ENCODE measurements at places on chromosomes 3 and 15. TPM values are rescaled to one million over a fixed set of nuclear protein-coding genes. Genes with fewer than 3 reads are reported as not detected.

Gene SLC9A9
- not detected for total RNA-seq

Gene KCNAB1
- not detected for total RNA-seq

Gene NOX5
- total RNA-seq: not detected

DNA sequence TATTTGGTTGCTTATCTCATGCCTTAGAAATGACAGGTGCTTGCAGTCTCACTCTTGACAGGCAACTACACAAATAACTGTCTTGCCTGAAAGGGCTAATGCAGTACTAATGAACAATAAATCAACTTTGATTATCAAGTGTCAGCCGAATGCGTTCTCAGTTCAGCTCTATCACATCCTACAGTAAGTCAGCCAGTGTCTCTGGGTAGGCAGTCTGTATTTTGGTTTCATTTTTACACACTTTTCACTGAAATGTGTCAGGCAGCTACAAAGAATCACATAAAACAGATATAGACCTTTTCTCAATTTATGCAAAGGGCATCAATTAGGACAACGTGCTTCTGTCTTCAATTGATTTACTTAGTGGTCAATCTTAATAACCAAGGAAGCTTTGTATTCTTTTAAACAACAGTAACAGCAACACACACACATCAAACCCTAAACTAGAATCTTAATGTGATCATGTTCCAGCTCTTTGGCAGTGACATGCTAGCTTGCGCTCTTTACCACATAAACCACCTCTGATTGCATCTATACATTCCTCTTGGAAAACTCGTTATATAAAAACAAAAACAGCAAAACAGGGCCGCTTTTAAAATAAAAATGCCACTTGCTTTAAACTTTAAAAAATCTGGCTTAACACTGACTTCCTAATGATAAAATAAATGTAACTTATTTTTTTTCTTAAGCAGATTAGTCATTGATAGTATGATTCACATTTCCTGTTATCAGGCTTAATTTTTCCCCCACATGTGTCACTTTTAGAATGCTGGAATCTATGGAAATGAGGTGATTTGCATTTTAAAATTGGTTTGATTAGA is 520.4 kb downstream of the FOXP1 start:
- DNase-seq: no peak

DNA sequence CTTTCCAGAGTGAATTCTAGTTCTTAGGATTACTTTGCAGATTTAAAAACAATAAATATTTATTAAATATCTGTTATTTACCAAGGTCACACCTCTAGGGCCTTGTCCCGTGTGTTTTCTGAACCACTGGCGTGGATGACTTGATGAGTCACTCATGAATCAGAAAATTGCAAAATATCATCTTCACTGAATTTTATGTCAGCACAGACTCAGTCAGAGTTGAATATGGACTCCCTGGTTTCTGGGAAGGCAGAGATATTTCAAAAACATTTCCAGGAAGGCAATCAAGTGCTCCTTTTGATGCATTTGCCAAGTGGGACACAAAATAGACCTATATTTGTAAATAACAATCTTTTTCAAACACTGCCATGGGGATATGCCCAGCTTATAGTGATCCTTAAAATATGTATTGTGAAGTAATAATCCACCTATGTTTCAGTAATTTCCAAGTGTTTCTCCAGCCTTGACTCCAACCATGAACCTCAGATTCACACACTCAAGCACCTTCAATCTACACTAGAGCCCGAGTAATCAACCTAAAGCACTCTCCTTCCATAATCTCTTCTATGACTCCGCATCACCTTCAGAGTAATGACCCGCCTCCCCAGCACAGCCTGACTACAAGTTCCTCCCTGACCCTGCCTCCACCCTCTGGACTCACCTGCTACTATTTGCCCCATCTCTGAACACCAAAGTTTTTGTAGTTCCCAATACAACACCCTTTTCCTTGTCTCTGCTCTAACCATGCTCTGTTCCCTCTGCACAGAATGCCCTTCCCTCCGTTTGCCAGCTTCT is 24.3 kb downstream of the DPH3 start:
- DNase-seq: no peak

GRCh38 chr3:142778541-142778940 is 54.7 kb downstream of the TRPC1 start:
- DNase-seq: no peak

DNA sequence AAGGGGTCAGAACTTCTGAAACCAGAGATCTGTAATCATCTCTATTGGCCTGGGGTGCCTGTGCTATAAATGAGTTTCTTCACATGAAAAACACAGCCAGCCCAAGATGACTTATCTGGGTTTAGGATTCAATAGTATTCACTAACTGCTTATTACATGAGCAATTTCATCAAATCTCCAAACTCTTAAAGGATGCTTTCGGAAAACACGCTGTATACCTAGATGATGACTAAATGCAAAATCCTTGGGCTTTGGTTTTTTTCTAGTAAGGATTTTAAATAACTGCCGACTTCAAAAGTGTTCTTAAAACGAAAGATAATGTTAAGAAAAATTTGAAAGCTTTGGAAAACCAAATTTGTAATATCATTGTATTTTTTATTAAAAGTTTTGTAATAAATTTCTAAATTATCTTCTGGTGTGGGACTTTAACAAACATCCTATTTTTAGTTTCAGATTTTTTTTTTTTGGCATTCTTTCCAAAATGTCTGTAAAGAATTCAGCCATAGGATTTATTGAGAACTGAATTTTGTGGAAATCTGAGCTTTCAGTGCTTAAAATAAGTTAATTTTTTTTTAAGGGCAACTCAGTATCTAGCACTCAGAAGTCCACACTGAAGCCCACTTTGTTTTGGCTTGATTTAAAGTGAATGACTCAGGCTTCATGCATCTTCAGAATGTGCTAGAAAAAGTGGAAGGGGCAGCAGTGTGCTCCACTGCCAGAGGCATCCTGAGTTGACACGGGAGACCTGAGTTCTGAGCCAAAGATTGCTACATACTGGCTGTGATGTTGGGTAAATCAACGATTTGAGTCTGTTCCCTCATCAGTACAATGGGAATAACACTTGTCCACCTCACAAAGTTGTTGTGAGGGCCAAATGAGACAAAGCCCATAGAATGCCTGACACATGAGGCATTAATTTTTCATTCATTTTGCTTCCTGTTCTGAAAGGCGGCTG is 18.7 kb downstream of the TMEM43 start:
- peak; percentile 70 for DNase-seq

GRCh38 chr3:55327131-55327920 is 159.8 kb downstream of the WNT5A start:
- DNase-seq: no peak

GRCh38 chr3:85037203-85037602 is 78.4 kb downstream of the CADM2 start:
- peak; percentile 8 for DNase-seq

- DNase-seq: no peak
Observed at GRCh38 chr3:47578119-47578632, 489 bp downstream of the CSPG5 start.

GRCh38 chr15:75089456-75090387 is 66.3 kb downstream of the PPCDC start:
- no peak for DNase-seq

GRCh38 chr15:28873585-28874190 is 12.1 kb upstream of the APBA2 start:
- DNase-seq: no peak

DNA sequence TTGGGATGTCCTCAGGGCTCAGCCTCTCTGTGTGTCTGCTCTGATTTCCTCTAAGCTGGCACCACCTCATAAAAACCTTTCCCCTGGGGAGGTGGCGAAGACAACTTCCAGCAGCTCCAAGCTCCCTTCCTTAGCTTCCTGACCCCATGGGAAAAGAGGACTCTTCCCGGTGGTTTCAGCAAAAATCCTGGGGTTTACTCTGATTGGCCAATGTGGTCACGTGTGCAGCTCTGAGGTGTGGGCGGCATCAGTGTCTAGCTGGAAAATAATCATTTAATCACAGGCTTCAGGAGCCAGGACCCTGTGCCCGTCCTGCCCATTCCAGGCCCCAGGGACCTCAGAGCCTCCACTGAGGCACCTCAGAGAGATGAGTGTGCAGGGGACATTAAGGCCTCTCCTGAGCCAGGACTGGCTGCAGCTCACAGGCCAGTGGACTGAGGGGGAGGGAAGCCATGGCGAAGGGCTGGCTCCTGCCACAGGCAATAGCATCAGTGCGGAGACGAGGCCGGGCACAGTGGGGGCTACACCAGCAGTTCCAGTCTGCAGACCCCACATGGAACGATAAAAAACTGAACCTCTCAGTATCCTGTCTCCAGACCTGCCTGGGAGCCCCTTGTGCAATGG is 104.1 kb downstream of the TPRA1 start:
- no peak for DNase-seq

DNA sequence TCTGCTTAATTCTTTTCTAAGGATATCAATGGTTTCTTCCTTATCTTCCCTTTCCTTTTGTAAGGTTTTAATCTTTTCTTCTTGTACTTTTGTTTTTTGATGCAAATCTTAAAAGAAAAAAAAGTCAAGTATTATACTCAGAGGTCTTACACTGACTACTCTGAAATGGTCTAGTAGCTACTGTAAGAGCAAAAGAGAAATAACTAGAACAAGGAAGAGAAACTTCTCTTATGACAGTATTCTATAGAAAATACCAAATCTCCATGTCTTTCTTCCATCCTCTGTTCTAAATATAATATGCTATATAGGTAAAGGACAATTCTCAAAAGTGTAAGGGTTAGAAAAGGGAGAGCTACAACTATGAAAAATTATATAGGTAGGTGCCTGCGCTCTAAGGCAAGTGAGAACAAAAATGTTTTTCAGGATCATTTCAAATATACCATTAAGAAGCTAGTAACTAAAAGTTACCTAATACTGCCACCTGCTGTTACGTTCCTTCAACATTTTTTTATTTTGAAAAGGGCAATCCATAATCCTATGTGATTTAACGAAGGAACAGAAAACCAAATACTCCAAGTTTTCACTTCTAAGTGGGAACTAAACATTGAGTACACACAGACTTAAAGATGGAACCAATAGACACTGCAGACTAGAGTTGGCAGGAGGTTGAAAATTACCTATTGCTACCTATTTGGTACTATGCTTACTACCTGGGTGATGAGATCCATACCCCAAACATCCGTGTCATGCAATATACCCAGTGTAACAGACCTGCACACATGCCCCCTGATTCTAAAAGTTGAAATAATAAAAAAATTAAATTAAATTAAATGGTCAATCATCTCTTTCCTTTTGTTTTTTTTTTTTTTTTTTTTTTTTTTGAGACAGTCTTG is 36.7 kb downstream of the CIP2A start:
- peak; percentile 35 for DNase-seq

- DNase-seq: no peak
Observed at GRCh38 chr3:37622999-37623883, 238.4 kb upstream of the CTDSPL start.

DNA sequence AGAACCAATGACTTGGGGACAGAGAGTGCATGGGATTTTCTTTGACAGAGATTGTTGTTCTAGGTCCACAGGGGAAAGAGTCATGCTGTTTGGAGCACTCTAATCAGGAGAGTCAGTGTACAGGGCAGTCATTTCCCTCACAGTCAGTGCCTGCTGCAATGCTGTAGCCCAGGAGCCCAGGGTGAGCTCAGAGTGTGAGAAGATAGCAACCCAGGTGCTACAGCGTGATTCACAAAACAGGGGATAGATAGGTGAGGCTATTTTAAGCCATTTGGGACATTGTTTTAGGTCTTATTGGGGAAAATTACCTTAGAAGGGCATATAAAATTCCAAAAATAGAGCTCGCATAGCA is 37.3 kb downstream of the LNP1 start:
- DNase-seq: no peak

- no peak for DNase-seq
Observed at GRCh38 chr3:102156426-102156825, 278.4 kb upstream of the ZPLD1 start.

DNA sequence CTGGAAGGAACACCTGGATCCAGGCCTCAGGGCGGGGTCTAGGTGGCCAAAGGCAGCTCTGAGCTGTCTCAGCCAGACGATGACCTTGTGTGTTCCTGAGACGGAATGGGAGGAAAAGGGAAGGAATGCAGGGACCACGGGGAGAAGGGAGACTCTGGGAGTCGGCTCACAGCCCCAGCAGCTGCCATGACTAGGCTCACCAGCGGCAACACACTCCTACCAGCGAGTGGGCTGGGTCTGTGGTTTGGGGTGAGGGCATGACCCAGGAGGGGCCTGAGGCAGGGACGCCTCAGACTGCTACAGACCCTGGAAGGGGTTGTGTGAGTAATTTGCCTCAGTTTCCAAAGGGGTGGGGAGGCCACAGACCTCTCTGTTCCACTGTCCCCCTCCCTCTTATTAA is 19.8 kb downstream of the IQSEC1 start:
- no peak for DNase-seq

DNA sequence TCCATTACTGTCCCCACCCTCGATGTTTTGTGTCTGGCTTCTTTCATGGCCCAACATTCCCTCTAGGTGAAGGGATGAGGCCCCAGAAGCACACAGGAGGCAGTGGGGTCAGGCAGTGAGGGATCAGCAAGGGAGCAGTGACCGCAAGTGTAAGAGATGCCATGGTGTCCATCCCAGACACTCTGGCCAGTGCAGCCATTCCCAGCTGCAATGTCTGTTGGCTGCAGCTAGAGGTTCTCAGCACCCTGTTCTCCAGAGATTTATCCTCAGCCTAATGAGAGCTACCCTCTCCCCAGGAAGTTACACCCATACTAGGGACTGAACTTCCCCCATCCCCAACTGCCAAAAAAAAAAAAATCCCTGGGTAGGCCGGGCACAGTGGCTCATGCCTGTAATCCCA is 40.2 kb downstream of the TRANK1 start:
- peak; percentile 19 for DNase-seq

DNA sequence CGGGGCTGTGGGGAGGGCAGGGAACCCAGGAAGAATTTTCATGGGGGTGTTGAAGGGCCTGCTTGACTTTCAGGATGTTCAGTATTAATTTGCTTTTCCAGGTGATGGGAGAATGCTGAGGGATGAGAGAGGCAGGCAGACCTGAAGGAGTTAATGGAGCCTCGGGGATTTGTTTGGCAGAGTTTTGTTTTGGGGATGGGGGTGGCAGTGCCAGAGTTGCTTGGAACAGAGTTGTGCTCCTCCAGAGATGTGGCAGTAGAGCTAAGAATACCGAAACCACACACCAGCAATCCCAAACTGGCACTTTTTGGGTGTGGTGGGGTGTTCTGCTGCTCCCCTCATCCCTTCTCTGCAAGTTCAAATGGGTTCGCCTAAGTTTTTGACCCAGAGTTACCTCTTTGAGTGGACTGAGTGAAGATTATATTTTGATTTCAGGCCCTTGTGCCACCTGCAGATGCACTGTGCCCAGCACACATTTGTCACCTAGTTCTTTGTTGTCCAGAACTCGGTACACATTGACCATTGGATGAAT is 1.6 kb downstream of the BOC start:
- DNase-seq: no peak

DNA sequence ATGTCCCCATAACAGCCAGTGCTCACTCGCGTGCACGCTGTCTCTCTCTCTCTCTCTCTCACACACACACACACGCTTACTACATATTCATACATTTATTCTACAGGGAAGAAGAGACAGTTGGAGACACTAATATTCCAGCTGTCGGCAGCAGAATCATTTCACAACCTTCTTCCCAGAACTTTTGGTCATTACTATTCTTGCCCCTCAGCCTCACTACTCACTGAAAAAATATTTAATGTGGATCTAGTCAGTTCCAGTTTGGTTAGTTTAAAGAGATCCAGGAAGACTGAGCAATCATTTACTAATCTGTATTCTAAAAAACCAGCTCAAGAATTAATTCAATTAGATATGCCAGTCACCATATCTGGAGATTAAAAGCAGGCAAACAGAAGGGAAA is 394.9 kb downstream of the PTPRG start:
- no peak for DNase-seq

Data from HepG2 (cell line).